ENCODE measurements at places on chromosomes 6 and 20.

GRCh38 chr6:112407101-112407590 lies 60.0 kb downstream of the RFPL4B start:
- no peak for DNase-seq

DNA sequence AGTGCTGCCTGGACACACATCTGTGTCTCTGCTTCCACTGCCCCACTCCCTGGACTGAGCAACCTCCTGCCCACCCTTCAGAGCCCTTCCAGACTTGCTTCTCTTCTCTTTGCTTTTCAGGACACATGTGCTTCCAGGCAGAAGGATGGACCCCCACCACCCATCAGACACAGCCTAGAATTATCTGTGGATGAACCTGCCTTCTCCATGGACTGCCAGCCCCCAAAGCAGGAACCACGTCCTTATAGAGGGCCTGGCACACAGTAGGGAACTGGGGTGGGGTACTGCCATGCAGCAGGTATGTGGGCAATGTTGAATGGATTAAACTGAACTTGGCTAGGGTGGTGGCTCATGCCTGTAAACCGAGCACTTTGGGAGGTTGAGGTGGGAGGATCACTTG lies 3.6 kb downstream of the KIAA1755 start:
- DNase-seq: no peak

DNA sequence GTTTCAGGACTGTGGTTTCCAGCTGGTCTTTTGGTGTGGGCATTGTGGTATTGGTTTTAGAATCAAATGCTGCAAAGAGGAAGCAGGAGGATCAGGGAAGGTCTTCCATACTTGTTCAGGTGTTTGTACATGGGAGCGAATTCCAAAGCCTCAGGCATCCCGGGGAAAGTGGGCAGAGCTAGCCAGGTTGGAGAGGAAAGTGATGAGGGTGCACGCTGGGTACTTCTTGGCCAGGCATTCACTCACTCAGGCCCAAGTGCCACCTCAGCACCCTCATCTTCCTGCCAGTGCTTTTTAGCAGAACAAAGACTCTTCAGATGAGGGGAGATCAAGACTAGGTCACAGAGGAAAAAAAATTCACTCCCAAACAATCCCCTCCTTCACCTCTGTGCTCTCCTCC lies 241.1 kb upstream of the TBX18 start:
- DNase-seq: no peak

DNA sequence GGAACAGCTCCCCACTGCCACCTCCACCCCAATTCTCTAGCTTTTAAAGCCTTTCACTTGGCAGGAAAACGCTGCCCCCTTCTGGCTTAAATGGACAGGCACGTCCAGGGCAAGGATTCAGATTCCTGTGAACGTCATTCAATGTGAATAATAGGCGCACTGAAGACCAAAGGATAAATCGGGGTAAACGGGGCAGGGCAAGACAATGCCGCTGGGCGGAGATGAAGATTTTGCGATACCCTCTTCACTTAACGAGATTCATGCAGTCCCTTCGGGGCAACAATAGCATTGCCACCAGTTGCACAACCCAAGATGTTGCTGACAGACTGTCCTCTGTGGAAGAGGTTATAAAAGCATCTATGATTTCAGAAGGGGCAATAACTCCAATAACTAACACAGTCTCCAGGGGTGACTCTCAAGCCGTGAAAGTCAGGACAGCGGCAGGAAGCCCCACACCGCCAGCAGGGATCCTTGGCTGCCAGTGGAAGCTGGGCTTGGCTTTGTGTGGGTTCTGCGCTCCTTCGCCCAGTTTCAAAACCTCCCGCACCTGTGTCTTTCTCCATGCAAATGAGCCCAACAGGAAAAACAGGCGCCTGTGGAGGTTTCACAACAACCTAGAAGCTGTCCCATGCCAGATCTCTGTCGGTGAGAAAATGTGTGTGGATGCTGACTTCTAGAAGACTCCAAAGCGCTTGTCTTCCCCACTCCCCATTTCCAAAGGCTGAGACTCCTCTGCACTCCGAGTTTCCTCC lies 291.8 kb downstream of the BMP7 start:
- DNase-seq: peak; percentile 28

- DNase-seq: no peak
Measured at GRCh38 chr6:160030103-160030502, 61.2 kb downstream of the IGF2R start.

- no peak for DNase-seq
Measured at GRCh38 chr6:113009682-113010081, 662.6 kb downstream of the RFPL4B start.

DNA sequence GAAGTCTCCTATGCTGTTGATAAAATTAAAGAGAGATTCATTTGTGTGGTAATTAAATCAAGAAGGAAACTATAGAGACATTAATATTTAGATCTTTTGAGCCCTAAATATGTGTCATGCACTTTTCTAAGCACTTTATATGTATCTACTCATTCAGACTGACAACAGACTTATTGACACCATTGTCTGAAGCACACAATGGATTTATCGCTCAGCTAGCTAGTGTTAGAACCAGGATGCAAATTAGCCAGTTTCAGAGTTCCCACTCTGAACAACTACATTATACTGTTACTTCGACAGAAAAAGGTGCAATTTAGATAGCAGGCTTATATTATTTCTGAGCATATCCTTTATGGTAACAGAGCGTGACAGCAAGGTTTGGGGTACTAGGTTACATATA lies 27.7 kb upstream of the KIAA0408 start:
- no peak for DNase-seq

DNA sequence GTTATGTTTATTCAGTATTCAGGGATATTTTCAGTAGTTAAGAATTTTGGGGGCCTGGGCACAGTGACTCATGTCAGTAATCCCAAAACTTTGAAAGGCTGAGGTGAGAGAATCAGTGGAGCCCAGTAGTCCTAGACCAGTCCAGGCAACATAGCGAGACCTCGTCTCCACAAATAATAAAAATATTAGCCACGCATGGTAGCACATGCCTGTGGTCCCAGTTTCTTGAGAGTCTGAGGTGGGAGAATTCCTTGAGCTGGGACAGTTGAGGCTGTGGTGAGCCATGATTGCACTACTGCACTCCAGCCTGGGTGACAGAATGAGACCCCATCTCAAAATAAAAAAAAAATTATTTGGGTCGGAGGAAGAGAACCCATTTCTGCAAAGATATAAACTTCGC lies 20.3 kb downstream of the ADGRG6 start:
- DNase-seq: no peak

- no peak for DNase-seq
Measured at GRCh38 chr6:25186919-25187318, 92.3 kb upstream of the CARMIL1 start.

DNA sequence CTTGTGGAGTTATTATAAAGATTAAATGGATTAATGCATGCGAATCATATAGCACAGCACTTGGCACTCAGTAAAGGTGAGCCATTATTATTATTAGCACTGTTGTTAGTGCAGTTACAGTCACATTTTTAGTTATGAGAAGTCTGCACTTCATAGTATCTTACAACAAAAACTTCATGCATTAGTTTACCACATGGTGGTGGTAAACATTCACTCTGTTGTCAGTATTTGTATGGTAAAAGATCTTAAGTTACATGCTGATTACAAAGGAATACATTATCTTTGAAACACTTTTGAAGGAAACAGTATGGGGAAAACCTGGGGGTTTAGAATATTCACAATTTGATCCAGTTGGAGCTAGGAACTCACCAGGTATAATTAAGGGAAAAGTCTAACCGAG lies 20.8 kb downstream of the TMEM14A start:
- DNase-seq: no peak

DNA sequence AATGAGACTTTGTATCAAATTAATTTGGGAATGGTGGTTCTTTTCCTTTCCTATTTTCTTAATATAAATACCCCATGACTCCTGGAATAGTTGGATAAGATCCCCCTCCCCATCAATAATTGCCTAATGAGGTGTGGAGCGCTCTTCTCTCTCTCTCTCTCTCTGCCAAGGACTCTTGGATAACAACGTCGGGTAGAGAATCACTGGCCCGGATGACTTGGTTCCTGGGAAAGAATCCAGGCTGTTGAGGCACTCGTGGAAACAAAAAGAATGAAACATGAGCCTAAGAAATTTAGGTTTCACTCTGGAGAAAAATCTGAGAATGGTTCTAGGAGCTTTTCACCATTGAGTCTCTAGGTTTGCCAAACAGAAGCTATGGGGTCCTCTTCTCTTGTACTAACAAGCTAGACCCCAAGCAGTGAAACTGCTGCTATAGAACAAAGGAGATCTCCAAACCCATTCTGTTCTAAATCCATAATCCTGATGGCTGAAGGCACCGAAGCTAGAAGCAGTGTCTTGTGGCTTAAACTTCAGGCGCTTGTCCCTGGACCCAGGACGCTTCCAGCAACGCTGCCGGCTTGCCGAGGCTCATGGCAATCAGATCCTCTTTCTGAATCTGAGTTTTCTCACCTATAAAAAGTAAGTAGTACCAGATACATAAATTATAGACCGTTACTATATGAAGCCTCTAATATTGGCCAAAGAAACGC lies 241.6 kb upstream of the BTBD3 start:
- DNase-seq: no peak

- no peak for DNase-seq
Measured at GRCh38 chr6:144582939-144583613, 297.9 kb downstream of the UTRN start.

- no peak for DNase-seq
Measured at GRCh38 chr6:50785921-50786320, 32.8 kb upstream of the TFAP2B start.

DNA sequence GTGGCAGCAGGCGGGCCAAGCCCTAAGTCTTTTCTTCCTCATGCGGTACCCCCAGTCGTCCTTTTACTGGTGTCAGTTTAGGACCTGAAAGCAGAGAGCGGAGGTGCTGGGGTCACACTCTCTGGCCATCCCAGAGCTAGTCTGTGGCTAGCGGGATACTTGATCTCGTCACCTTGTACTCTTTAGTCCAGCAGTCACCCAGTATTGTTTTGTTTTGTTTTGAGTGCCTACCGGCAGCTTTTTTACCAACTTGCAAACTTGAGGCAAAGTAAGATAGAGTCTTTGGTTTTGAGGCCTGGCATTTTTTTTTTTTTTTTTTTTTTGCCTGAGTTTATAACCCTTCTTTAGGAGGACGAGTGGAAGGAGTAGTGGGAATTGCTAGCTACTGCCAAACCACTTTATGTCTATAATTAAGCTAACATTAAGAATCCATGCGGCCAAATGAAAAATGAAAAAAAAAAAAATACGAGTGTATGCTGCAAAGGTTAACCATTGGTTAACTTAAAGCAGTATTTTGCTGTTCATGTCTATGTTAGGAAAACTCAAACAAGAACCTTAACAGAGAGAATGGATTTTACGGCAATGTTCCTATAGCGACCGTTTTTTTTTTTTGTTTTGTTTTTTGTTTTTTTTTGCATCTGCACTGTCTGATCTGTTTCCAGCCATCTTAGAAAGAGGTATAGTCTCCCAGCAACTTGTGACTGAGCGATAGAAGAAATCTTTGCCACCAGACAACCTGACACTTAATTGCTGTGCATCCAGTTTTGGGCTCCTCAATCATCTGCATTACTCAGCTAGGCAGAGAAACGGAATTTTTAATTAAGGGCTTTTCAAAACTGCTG lies 56.9 kb downstream of the FAM217A start:
- no peak for DNase-seq

GRCh38 chr20:44073011-44073674 lies 113.8 kb downstream of the JPH2 start:
- no peak for DNase-seq

DNA sequence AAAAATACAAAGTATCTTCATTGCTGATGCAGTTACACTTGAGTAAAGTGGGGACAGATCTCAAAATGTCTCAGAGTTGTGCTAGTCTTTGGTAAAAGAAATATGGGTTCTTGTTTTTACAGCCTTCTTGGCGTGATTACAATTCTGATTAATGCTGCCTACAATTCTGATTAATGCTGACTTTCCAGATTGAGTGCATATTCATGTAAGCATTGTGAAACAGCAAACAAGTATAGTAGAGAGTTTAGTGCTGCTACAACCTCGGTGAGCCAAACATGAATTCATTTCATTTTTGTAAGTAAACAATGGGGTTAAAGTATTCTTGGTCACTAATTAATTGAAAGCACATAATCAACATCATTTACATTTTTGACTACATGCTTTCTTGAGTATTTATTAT lies at the start of gene DEFB113:
Gene DEFB113 (minus strand): TSS at position 21 of the 400 bp plus-strand sequence. CDS start 0 bp downstream, at position 21.
- DNase-seq: no peak

Data from HuH-7 (cell line).